Activated naive CD4-positive, alpha-beta T cell treated with anti-CD3 and anti-CD28 coated beads, Interleukin-2, amount 50 U/mL, for 72 hours (primary cell): ENCODE measurements at places on chromosomes 16 and 17. TPM values are rescaled to one million over a fixed set of nuclear protein-coding genes. Genes with fewer than 3 reads are reported as not detected.

DNA sequence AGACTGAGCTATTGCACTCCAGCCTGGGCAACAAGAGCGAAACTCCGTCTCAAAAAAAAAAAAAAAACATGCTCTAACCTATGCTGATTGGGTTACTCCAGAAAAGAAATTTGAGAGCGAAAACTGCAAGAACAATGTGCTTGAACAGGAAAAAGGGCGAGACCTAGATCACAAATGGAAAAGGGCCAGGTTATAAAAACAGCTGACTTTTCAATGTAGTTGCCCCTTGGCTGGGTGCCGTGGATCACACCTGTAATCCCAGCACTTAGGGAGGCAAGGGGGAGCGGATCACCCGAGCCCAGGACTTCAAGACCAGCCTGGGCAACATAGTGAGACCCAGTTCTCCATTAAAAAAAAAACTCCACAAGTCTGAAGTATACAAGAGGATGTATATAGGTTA lies 48.8 kb downstream of the MRM3 start:
- no peak for DNase-seq

GRCh38 chr17:35242805-35243560 lies at the start of gene SLFN5:
Gene SLFN5 (plus strand): TSS chr17:35243072. CDS start chr17:35258691, 15,619 bp downstream.
- peak; percentile 95 for DNase-seq

- DNase-seq: no peak
Observed at GRCh38 chr17:66661411-66662256, 173.3 kb upstream of the CACNG5 start.

CHP2 gene
- not detected for total RNA-seq

FBXO39 gene
- 0.37 TPM for total RNA-seq

DNA sequence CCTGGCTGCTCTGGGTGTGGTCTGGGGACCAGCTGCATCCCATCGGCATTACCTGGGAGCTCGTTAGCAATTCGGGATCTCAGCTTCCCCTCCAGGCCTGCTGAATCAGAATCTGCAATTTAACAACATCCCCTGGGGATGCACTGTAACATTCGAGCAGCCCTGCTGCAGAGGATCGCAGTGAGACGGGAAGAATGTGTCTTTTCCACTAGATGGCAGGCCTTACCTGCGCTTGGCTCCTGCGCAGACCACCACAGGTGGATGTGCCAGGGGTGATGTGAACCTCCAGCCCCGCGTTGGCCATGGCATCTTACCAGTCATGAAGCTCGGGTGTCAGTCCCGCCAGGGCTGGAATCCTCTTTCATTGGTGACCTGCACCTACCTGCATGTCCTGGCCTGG lies 209.9 kb downstream of the PRKCB start:
- no peak for DNase-seq
